ENCODE measurements at places on chromosomes 16 and 17.

DNA sequence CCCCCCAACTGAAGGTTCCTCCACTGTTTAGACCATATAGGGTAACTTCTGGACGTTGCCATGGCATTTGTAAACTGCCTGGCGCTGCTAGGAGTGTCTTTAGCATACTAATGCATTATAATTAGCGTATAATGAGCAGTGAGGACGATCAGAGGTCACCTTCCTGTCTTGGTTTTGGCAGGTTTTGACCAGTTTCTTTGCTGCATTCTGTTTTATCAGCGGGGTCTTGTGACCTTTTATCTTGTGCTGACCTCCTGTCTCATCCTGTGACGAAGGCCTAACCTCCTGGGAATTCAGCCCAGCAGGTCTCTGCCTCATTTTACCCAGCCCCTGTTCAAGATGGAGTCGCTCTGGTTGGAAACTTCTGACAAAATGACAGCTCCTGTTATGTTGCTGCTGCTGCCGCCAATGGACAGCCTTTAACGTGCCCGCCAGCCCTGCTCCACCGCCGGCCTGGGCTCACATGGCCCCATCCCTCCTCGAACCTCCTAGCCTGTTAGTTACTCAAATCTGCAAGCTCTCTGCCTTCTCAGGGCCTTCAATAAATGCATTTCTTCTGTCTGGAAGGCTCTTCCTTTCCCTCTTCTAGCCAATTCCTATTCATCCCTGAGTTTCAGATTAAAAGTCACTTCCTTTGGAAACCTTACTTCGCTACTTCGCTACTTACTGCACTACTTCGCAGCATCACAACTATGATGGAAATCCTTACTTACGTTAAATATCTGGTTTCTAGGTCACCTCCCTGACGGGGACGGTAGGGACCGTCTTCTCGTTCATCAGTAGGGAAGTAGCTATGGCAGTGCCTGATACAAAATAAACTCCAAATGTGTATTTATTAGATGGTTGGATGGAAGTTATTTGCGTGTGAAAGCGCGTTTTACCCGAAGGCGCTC, 640 bp upstream of the NAGLU start:
- DNase-seq = no peak

DNA sequence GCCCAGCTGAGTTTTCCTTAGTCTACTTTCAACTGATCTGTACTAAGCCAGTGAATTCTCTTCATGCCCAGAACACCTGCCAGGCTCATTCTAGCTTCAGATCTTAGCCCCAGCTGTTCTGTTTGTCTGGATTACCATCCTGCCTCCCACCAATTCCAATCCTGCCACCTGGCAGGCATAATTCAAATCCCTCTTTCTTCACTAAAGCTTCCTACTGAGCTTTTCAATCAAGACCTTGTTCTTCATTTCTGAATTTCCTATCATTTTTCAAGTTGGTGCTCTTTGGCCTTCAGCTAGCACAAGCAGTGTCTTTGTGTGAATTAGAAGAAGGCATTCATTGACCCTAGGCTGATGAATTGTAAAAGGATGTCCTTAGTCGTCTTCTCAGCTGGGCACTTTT, 357.6 kb downstream of the UTP18 start:
- no peak for DNase-seq

- no peak for DNase-seq
These were observed 114.2 kb upstream of the TMEM97 start for GRCh38 chr17:28204751-28205150.

- DNase-seq = no peak
These were observed 64.4 kb upstream of the CORO6 start for GRCh38 chr17:29686993-29687590.

DNA sequence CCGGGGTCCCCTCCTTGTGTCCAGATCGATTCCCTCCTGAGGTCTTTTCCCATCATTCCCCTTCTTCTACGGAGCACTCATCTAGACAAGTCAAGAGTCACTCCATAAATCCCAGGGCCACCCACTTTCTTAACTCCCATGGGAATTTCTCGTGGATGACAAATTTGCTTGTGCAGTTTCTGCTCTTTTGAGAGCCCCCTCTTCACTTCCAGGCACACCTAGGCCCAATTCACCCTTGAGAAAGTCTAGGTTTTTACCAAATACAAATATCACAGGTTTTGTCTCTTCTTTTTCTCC, 522 bp upstream of the POLDIP2 start:
- DNase-seq = no peak

GRCh38 chr17:29710891-29711418, 88.2 kb upstream of the CORO6 start:
- DNase-seq = no peak

DNA sequence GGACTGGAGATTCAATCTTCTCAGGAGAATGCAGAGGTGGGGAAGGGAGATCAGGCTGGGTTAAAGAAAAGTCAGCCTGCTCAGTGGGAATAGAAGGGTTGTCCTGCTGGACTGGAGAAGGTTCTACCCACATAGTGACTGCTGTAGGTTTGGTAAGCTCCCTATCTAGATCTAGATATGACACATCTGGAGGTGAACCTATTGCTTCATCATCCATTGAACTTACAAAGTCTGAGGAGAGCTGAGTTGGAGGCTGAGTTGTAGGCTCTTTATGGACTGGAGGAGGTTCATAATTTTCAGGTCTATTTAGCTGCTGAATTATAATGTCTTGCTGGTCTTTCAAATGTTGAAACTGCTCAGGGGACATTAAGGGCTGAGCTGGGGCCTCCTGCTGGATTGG, 46.0 kb upstream of the NF1 start:
- DNase-seq = no peak

GRCh38 chr16:60788631-60789030, 1247.6 kb downstream of the CDH8 start:
- DNase-seq = no peak

- DNase-seq = peak; percentile 62
These were observed 376 bp upstream of the STAC2 start for GRCh38 chr17:39225959-39226683.

DNA sequence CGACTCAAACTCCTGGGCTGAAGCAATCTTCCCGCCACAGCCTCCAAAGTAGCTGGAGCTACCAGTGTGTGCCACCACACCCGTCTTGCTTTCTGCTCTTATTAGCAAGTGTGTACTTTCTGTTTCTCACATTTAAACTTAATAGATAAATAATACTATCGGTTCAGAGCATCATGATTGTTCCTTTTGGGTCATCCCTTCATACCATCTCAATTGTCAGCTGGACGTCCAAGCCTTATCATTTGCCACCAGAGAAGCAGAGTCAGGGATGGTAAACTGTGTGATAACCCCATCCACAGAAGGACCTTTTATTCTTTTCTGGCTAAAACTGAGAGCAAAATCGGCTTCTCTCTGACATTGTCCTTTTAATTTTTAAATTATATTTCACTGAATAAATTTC, 279.8 kb upstream of the GOT2 start:
- DNase-seq = no peak

GRCh38 chr16:1731073-1731472, 25.1 kb downstream of the MAPK8IP3 start:
- no peak for DNase-seq

GRCh38 chr16:70570967-70571570, 47.5 kb downstream of the SF3B3 start:
- DNase-seq = no peak

- DNase-seq = no peak
These were observed 31.4 kb downstream of the SMG6 start for GRCh38 chr17:2271985-2272702.

DNA sequence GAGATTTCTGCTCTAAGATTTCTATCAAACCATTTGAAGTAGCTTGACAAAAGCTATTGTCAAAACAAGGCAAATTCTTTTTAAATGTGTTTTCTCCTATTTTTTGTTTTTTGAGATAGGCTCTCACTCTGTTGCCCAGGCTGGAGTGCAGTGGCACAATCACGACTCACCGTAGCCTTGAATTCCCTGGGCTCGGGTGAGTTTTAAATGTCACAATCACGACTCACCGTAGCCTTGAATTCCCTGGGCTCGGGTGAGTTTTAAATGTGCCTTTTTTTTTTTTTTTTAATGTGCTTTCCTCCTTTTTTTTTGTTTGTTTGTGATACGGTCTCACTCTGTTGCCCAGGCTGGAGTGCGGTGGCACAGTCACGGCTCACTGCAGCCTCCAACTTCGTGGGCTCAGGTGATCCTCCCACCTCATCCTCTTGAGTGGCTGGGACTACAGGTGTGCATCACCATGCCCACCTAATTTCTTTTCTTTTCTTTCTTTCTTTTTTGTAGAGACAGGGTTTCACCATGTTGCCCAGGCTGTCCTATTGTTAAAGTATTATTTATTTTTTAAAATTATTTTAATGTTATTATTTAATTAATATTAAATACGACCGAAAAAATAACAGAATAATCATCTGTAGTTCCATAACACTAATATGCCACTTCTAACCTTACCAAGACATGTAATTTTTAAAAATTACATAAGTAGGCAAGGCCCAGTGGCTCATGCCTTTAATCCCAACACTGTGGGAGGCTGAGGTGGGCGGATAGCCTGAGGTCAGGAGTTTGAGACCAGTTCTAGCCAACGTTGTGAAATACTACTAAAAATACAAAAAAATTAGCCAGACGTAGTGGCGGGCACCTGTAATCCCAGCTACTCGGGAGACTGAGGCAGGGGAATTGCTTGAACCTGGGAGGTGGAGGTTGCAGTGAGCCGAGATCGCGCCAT, 69.7 kb upstream of the FA2H start:
- DNase-seq = no peak

DNA sequence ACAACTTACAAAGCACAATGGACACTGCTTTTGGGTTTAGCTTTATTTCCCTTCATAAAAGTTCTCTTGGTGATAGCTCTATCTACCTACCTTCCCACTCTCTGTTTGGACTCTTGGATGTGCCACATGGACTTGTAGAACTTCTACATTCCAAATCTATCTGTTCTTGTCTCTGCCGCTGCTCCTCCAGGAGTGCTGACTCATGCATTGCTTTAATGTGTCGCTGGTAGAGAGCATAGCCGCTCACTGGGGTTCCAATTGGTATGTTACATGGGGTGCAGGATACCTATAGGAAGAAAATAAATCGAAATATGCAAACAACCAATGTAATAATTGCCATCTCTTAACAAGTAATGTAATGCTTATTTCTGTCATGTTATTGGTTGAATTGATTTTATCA, 92.1 kb downstream of the TTC19 start:
- DNase-seq = no peak

DNA sequence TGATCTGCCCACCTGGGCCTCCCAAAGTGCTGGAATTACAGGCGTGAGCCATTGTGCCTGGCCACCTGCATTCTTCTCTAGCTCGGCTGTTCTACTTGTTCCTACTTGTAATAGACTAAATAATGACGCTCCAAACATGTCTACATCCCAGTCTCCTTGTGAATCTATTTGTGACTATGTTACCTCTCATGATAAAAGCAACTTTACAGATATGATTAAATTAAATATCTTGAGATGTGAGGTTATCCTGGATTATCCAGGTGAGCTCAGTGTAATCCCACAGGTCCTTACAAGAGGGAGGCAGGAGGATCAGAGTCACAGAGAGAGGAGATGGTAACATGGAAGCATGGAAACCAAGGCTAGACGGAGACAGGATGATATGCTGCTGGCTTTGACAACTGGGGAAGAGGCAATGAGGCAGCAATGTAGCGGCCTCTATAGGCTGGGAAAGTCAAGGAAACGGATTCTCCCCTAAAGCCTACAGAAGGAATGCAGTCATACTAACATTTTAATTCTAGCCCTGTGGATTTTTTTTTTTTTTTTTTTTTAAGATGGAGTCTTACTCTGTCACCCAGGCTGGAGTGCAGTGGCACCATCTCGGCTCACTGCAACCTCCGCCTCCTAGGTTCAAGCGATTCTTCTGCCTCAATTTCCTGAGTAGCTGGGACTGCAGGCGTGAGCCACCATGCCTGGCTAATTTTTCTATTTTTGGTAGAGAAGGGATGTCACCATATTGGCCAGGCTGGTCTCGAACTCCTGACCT, 5.0 kb upstream of the LASP1 start:
- DNase-seq = no peak

- no peak for DNase-seq
These were observed 2.1 kb downstream of the PRKCA start for GRCh38 chr17:66304304-66305174.

GRCh38 chr16:3182608-3183444, 5.2 kb upstream of the OR1F1 start:
- DNase-seq = peak; percentile 54

DNA sequence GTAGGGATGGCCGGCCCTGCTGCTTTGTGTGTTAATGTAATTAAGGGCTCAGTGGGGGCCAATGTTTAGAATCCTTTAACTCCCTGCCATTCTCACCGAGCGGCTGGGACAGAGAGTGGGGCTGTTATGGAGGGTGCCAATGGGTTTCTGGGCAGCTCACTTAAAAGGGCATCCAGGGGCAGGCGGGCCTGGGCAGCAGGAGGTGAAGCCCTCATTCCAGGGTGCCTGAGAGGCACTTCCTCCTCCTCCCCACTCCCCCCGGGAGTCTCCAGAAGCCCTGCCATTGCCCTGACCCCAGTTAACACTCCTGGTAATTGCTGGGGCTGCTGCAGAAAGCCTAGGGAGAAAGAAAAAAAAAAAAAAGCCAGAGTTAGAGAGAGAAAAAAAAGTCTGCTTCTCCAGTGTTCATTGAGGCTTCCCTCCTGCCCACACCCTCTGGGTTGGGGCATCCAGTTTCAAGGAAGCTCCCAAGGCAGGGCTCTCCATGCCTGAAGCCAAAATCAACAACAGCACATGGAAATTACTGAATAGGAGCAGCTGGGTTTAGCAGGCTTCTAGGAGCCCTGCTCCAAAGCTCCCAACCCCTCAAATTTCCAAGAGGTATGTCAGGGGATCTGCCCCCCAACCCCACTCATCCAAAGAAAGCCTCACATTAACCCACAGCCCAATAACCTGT, 28.0 kb downstream of the CUEDC1 start:
- no peak for DNase-seq

GRCh38 chr16:81873843-81874752, 95.0 kb downstream of the PLCG2 start:
- peak; percentile 59 for DNase-seq

- no peak for DNase-seq
These were observed 71.5 kb downstream of the TNFRSF13B start for GRCh38 chr17:16900288-16900882.

GRCh38 chr17:48550502-48551213, 5.7 kb upstream of the HOXB2 start:
- DNase-seq = no peak

- no peak for DNase-seq
These were observed 6.2 kb downstream of the TMEM238L start for GRCh38 chr17:10797476-10798328.

DNA sequence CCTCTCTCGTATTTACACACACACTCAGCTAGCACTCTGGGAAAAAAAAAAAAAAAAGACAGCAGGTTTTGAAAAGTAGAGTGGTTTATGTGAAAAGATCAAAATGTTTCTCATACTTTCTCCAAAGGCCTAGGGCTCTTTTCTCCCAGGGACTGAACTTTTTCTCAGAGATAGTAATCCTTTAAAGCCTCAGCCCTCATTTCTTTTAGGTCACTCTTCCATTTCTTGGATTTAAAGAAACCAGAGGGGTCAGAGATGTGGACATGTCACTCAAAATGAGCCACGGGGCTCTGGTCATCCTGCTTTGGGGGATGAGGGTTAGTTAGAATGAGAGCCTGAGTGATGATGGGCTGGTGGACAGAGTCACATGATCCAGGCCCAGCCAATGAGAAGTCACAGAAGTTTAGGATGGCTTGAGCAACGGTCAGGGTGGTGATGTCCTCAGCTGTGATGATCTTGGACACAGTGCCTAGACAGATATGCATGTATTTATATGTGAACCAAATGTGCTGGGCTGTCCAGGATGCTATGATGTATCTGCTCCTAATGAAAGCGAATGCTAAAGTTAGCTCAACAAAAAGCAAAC, 33.7 kb upstream of the AXIN2 start:
- no peak for DNase-seq

All from CD4-positive, alpha-beta T cell treated with Interleukin-15 for 1 hour (primary cell).